ENCODE measurements at places on chromosomes 12 and 14.

DNA sequence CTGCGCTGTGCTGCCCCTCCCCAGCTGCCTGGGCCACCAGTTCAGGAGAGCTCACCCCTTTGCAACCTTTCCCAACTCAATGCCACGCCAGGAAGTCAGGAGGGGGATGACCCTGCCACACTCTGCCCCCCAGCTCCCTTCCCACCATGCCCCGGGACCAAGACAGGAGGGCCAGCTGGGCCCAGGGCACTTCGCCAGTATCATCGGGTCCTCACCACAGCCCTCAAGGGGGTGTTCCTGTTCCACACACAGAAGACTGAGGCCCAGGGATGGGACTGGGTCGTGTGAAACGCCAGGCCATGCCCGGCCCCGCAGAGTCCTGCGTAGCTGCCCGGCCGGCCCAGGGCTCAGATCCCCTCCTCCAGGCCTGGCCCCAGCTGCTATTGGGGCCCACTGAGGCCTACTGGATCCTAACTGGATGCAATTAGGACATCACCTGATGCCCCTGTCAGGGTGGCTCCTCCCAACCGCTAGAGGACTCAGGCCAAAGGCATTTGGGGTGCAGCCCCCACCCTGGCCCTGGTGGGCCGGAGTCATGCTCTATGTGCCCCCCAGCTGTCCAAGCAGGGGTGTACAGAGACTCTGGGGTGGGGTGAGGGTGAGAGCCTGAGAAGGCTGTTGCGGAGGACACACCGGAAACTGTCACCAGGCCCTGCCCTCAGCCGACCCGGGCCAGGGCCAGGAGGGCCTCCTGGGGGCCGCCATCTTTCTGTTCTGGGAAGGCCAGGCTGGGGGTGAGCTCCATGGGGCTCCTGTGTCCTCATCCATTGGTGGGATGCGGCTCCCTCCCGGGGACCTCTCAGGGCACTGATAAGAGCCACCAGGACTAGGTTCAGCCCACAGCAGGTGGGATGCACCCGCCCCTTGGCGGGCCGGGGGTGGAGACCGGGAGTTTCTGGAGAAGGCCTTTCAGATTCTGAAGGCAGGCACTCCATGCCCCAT, 29.3 kb upstream of the ANKRD9 start:
- DNase-seq, result no peak

DNA sequence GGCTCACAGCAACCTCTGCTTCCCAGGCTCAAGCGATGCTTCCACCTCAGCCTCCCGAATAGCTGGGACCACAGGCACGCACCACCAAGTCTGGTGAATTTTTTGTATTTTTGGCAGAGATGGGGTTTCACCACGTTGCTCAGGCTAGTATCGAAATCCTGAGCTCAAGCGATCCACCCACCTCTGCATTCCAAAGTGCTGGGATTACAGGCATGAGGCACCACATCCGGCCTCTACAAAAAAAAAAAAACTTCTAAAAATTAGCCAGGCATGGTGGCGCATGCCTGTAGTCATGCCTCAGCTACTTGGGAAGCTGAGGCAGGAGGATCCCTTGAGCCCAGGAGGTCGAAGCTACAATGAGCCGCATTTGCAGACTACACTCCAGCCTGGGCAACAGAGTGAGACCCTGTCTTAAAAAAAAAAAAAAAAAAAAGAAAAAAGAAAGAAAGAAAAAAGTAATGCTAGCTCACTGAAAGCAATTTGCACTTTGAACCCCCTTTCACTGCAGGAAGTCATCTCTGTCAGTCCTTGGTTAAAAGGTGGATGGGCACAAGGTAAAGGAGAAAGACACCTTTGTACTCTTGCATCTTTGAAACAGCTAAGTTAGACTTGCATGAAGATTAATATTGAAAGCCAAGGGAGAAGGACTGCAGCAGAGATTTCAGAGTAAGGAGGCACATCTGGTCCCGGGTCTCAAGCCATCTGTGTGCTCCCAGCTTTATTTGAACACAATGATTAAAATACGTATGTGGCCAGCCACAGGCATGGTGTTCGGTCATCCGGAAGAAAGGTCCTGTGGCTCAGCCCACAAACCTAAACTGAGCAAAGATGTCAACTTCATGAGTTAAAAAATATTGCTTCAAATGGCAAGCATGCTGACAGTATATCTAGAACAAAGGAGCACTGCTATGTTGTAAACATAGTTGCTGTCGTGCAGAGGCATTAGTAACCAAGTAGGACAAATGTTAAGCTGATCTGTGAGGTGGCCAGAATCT, 103.8 kb upstream of the HMGA2 start:
- no peak for DNase-seq

DNA sequence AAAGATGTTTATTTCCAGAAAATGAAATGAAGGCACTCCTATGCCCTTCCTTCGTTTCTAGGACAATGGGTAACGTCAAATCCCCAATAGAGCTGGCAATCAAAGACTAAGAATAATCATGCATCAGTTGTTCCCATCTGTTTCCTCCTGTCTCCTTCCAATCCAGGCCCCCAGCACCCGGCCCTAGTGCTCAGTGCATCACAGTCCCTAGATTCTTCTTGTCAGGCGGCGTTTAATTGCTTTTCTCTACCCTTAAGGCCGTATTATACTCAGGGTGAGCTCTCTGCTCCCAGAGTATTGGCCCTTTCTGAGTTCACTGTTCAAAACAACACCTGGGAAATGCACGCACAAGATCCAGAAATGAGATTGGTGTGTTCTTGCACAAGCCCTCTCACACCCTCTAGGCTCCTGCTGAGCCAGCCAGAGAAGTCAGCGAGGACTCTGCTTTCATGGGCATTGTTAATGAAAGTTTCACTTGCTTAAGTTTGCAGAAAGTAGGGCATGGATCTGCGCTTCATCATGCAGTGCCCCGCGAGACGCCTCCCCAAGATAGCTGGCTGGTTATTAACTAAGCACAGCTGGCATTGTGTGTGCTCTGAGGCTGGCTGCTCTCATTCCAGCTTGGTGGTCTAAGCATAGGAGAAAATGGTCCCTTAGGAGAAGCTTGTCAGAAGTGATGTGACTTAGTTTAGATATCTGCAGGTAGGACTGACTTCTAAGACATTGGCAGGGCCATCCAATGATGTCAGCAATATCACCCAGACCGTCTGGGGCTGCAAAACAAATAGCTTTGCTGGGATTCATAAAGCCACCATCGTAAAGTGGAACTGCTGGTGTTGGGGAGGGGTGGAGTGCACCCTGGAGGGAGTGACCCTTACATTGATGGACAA, 28.7 kb downstream of the CRACR2A start:
- no peak for DNase-seq

- DNase-seq, result no peak
Observed at GRCh38 chr12:92248977-92249376, 103.3 kb upstream of the BTG1 start.

GRCh38 chr12:59636945-59637691, 41.3 kb downstream of the SLC16A7 start:
- DNase-seq, result no peak

- DNase-seq, result no peak
Observed at GRCh38 chr12:5914387-5915149, 30.5 kb downstream of the ANO2 start.

DNA sequence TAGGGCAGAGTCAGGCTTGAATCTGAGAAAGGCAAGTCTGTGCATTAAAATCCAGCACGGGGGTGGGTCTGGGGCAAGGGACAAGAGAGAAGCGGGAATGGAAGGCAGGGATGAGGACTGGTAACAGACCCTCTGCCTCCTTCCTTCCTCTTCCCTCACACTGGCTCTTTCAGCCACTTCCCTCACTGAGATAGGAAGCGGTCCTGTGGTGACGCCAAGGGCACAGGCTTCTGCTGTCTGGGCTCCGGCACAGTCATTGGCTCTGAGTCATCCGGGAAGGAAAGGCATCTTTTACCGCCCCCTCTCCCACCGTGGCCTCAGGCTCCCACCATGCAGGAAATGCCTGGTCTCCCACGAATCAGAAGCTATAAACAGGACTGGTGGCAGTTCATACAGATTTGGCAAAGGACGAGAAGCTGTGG, 70.2 kb downstream of the ETV6 start:
- DNase-seq, result no peak

DNA sequence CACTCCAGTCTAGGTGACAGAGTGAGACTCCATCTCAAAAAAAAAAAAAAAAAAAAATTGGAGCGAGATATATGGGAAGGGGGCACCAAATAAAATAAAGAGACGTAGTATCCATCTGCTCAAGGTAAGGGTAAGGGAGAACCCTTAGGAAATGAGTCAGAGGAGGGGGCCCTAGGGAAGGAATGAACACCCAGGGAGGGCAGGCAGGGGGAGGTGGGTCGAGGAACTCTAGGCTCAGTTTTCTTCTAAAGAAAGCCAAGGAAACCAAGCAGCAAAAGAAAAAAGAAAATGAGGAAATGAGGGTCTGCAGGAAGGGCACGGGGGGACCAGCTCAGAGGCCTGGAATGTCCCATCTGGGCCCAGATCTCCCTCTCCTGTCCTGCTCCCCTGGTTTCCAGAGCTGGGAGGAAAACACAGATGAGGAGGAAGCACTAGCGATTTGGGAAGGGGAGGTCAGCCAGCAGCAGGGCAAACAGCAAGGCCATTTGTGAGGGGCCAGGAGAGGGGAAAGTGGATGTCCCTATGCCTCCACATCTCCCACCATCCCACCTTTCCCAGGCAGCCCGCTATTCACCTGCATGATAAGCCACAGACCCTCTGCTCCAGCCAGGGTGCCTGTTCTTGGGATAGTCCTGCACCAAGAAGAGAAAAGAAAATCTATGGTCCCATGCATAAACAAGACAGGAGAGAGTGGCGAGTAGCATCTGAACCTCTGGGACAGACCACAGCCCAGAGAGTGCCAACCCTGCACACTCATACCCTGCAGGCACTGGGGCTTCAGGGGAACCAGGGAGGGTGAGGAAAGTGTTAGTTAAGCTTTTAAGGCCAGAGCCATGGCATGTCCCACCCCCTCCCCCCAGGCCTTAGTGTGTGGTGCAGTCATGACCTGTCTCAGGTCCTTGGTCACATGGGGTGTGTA, 11.9 kb downstream of the SPRYD3 start:
- DNase-seq, result no peak

DNA sequence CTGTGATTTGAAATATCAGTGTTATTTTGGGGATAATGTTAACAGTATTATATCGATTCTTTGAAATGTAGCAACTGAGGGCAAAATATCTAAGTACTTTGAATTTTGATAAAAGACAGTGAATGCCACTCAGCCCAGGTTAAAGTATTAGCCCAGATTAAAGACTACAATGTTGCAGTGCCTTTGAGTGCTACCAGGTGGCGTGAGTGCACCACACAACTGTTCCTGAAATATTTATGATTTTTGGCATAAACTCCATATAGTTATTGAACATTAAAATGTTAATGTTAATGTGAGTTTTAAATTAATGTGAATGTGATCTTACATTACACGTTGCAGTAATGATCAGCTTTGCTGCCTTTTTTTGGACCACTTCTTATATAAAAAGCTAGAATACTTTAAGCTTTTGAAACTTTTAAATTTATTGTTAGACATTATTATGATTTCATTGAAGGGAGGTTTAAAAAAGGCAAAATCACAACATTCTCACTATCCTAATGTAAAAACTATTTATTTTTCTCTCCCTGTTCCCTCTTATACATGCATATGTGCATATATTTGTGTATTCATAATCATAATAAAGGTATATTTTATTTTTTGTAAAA, 22.5 kb downstream of the MRPS35 start:
- no peak for DNase-seq

DNA sequence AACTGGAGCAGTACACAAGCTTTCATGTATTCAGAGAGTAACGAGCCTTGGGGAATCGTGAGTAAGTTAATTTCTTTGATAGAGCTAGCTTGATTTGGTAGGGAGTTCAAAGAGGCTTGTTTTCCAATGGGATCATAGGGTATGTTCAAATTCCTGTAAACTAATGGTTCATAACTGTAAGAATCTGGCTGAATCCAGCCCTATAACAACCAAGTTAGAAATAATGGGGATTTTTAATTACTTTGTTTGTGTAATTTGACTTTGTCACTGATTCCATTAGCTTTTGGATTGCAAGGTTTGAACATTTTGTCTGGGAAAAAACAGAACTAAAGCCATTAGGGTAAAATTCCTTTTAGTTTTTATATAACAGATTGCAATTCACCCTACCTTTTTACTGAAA, 94.0 kb downstream of the WNK1 start:
- DNase-seq, result no peak

DNA sequence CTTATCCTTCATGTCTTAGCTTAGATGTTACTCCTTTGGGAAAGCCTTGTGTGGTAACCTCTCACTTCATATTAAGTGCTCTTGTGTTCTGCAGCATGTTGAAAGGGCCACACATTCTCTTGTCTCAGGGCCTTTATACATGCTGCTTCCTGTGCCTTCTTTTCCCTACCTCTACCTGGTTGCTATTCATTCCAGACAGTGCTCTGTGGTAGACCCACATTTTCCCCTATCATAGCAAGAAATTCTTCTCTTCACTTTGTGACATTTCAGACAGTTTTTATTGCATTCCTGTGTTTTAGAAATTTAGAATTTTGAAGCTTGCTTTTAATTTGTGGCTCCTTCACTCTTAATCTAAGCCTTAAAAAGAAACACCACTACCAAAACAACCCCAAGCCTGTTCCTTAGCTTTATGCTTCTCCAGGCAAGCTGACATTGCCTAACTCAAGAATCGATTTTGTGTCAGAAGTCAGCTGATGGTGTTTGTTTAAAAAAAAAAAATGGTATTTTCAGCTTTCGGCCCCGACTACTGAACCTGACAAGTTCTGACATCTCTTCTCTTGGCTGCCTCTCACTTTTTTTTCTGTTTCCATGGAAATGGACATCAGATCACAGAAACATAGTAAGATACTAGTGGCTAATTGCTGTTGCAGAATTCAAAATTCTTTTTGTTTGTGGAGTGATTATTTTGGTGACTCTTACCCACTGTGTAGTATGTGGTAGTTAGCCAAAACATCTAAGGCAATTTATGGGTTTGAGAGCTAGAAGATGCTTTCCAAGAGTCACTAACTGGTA, 156.3 kb downstream of the NUBPL start:
- DNase-seq, result no peak

DNA sequence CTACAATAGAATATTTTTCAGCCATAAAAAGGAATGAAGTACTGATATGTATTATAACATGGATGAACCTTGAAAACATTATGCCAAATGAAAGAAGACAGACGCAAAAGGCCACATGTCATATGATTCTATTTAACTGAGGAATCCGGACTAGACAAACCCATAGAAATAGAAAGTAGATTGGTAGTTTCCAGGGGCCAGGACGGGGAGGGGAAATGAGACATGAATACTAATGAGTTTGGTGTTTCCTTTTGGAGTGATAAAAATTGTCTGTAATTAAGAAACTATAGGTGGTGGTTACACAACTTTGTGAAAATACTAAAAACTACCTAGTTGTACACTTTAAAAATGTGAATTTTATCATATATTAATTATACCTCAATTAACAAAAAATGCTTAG, 247.6 kb downstream of the BCAT1 start:
- no peak for DNase-seq

GRCh38 chr12:114888448-114888847, 204.5 kb upstream of the TBX3 start:
- no peak for DNase-seq

- DNase-seq, result no peak
Observed at GRCh38 chr12:22656376-22656775, 31.4 kb downstream of the ETNK1 start.

DNA sequence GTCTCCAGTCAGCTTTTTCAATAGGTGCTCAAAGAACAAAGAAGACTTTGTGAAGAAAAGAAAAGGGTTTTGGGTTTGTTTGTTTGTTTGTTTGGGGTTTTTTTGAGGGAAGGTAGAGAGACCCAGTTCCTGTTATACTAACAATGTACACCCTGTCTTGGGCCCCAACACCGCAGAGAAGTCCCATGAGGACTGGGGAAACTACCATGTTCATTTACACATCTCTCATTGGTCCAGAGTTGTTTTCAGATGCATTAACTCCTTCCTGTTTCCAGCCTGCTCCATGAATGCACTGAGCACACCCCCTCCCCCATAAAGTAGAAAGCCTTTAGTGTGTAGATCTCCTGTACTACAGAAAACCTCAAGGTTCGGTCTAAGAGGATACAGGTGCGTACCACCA, 51.1 kb upstream of the SLC8A3 start:
- no peak for DNase-seq
